Activated CD4-positive, alpha-beta T cell treated with anti-CD3 and anti-CD28 coated beads, Interleukin-2, amount 50 U/mL, for 4 hours (primary cell): ENCODE measurements at places on chromosomes 13 and 19.

DNA sequence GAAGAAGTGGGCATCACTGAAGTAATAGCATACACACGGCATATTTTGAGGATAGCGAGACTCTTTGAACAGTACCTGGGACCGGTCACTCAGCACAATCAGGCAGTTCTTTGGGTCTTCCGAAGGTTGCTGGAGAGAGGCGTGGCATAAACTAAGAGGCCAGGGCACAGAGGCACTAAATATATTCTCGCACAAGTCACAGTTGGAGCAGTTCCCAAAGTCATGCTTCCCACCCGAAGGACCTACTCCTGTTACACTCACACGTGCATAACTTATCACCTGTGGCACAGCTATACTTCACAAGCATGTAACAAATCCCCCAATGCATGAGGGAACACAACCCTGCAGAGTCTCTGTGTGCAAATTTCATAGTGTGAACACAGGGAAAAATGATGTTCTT is 10.2 kb downstream of the WDR87 start:
- no peak for DNase-seq

DNA sequence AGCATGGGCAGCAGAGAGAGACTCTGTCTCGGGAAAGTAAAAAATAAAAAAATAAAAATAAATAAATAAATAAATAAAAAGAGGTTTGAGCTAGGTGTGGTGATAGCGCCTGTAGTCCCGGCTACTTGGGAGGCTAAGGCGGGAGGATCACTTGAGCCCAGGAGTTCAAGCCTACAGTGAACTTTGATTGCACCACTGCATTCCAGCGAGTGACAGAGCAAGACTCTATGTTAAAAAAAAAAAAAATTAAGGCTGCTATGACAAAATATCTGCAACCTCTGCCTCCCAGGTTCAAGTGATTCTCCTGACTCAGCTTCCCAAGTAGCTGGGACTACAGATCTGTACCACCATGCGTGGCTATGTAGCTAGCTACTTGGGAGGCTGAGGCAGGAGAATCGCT is 3.2 kb upstream of the DENND1C start:
- DNase-seq: no peak

GRCh38 chr13:101982903-101983302 is 418.9 kb downstream of the FGF14 start:
- DNase-seq: no peak

DNA sequence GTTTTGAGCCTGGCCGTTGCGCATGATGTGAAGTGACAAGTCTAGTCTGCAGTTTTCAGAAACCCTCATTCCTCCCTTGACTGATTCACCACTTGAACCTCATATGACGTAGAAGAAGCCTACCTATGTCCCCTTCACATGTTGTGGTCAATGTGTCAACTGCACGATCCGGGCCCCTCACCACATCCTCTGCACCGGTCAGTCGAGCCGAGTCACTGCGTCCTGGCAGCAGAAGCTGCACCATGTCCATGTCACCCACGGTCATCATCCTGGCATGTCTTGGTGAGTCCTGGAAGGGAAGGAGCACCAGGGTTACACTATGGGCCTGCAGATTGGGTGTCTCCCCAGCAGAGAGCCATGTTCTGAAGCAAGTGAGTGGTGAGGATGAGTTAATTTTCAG is at the start of gene KIR2DL4:
TSS of gene KIR2DL4 (plus strand) at position 201 of the 400 bp plus-strand sequence. CDS start at position 243, 42 bp downstream.
- no peak for DNase-seq

DNA sequence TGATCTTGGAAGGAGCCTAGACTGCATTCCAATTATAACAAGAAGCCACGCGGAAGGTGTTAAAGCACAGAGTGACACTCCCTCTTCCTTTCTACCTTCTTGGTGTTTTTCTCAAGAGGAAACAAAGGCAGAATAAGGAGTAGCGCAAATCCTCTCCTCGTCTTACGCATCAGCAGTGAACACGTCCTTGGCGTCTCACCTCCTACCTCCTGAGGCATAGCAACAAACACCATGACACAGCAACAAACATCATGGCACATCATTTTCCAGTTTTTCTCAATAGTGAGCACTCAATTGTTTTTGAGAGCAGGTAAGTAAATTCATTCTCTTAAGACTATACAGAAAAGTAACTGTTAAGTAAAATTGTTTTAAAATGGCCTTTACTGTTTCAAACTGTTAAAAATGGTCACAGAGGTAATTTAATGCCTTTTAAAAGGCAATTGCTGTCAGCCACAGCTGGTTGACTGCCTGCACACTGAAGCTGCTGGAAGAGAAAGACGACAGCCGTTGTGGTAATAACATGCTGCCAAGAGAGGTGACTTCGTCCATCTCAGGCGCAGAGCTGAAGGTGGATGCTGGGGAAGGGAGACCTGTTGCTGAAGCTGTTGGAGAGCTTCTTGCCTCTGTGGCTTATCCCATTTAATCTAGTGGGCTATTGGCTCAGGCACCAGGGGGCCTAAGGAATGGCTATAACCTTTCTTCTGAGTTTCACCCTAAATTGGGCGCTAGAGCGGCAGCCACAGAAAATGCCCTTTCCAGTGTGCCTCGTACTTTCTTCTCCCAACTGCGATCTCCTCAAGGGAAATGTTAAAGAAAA is 703.7 kb downstream of the UQCRFS1 start:
- no peak for DNase-seq

DNA sequence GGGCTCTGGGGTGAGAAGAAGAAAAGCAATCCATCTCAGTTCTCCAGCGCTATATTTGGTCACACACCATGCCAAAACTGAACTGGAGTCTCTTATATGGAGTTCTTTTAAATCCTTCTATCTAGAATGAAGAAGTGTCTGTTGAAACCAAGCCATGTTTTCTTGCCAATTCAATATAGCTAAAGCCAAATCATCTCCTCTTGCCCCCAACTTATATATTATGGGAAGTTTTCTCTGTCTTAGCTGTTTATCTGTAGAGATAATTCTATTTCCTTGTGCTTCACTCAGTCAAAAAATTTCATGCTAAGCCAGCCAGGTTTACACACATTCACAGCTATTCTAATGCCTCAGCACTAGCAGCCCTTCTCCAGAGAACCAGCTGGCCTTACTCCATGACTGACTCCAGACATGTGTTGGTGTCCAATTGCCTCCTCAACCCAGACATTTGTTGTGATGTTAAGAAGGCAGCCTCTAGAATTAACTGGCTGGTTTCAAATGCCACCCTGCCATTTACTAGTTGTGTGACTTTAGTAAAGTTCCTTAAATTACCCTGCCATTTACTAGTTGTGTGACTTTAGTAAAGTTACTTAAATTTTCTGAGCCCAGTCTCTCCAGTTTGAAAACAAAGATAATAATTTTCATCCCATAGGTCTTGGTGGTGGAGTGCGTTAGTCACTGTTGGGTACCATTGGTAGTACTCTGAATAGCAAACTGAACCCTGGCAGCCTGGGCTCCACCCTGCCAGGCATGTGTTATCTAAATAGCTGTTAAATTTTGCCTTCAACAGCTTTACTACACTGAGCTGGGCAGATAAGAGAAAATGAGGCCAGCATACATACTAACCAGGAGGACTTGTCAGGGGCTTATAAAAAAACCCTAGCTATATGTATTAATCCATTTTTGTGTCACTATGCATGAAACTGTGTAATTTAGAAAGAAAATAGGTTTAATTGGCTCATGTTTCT is 525.1 kb downstream of the LMO7 start:
- no peak for DNase-seq

DNA sequence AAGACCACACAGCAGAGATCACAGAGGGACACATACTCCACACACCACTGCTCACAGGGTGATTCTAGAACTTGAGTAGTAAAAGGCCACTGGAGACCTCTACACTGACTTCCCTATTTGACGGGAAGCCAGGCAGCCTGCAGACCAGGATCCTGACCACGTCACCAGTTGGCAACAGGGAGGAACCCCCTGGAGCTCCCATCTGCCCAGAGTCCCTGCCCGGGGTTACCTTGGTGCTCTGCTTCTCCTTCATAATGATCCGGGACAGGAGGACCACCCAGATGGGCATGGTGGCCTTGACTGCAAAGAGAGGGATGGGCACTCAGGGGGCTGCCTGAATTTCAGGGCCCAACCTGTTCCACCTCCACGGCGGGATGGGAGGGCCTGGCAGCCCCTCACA is 932 bp downstream of the SLC35E1 start:
- no peak for DNase-seq

DNA sequence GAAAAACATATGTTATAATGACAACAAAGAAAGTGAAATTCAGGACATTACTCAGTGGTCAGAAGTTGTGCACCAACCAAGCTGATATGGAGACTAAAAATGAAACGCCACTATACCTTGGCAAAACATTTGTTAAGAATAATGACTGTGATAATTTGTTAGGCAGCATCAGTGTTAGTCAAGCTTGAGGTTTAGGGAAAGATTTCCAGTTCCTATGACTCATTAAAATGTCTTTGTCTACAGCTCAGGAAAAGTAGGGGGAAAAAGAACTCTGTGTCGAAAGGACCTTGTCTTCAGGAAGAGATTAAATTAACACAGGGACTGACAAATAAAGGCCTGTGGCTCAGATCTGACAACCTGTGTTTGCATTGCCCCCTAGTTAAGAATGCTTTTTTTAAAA is 764.1 kb upstream of the SLITRK6 start:
- DNase-seq: no peak

DNA sequence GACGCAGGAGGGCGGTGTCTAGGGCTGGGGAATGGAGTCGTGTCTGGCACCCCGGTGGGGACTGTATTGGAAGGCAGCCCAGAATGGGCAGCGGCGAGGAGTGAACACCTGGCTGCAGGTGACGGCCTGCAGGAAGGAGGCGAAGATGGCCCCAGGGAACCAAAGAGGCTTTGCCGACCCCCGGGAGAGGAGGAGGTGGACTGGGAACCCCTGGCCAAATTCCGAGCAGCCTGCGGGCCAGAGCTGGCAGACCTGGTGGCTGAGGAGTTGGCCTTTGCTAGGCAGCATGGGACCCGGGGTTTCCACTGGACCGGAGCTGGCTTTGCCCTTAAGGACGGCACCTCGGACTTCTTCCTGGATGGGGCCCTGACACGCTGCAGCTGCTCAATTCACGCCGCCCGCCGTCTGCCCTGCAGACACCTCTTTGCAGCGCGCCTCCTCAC is 25.9 kb downstream of the ZSWIM9 start:
- DNase-seq: no peak

DNA sequence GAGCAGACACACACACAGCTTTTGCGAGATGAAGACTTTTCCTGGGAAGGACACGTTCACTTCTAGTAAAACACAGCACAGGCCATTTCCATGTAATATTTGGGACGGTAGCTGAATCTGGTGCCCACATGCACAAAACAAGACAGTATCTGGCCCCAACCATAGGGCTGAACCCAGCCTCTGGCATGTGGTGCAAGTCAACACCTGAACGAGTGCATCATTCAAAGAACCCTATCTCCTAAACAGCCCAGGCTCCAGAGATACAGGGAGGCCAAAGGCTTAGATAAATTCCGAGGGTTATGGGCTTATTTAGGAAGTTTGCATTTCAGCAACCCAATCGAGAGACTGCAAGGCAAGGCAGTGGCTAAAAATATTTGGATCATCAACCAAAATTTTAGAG is 2.7 kb upstream of the TFDP1 start:
- DNase-seq: no peak

DNA sequence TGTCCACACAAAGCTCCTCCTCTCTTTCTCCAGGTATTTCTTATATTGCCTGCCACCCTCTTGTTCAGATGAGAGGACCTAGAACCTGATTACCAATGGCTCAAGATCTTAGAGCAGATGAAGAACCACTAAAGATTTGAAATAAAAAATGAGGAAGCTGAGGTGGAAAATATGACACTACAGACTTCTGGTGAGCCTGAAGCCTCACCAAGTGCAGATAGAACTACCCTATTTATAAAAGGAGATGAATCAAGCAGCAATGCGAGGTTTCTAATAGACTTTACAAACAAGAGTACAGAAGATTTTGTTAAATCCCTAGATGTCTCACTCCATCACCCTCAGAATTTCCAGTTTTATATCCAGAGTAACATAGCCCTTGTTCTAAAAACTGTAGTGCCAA is 345.8 kb downstream of the TBC1D4 start:
- no peak for DNase-seq

- DNase-seq: no peak
Observed at GRCh38 chr13:50283017-50283416, 267.8 kb downstream of the KCNRG start.

DNA sequence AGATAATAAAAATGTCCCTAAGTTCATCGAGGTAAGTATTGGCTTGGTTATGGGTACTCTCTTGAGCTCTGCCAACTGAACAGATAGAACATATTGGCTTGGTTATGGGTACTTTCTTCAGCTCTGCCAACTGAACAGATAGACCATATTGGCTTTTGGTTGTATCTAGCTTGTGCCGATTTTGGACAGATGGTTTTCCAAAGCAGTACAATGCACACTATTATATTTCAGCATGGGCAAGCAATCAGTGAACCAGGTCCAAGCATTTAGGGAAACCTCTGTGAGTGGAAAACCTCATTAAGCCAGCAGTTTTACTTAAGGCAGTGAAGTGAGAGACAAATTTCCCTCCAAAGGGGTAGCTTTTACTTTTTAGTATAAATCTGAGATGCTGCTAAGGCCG is 1440.5 kb upstream of the SPRY2 start:
- DNase-seq: no peak

DNA sequence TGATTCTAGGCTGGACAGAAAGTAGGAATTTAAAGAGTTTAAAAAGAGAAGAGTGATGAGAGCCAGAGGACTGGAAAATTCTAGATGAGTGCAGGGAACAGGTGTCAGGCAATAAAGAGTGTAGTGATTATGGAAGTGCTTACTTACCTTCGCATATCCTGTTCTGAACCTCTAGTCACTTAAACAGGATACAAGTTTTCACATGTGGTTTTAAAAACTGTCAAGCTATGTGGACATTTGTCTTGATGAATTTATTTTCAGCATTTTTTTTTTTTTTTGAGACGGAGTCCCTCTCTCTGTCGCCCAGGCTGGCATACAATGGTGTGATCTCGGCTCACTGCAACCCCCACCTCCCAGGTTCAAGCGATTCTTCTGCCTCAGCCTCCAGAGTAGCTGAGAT is 34.3 kb upstream of the IL17D start:
- no peak for DNase-seq

- no peak for DNase-seq
Observed at GRCh38 chr13:27834095-27834494, 41.8 kb downstream of the GSX1 start.

DNA sequence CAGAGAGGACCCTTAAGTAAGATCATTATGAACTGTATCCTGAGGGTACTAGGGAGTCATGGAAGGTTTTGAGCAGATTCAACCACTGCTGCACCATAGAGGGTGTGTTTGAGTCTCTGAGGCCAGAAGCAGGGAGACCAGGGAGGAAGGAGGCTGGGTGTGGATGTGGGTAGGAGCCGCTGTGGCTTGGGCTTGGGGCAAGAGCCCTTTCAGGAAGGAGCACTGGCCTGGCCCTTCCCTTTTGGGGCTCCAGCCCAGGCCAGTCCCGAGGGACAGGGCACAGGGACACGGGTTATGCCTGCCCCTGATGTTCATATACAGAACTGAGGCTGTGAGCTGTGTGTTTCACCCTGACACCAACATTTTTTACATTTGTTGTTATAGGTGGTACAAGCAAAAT is 7.2 kb downstream of the CIC start:
- DNase-seq: no peak
